ENCODE measurements at places on chromosomes 2 and 18. TPM values are rescaled to one million over a fixed set of nuclear protein-coding genes. Genes with fewer than 3 reads are reported as not detected.

DNA sequence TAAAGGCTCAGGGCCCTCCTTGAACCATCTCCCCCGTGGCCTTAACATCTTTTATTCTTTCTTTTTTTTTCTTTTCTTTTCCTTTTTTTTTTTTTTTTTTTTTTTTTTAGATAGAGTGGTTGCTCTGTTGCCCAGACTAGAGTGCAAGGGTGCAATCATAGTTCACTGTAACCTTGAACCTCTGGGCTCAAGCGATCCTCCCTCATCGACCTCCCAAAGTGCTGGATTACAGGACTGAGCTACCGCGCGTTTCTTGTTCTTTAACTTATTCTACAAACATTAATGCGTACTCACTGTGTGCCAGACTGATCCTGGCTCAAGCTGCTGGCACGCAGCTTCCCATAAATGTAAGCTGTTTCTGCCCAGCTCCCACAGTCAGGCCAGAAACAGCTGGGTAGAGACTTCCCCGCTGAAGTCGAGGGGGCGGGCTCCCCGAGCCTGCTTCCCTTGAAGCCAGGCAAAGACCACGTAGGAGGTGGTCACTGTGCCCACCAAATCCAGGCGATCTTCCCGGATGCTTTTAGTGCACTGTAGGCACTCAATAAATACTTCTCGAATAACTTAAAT lies 29.2 kb upstream of the ATP6V1B1 start:
- no peak for ATAC-seq

DNA sequence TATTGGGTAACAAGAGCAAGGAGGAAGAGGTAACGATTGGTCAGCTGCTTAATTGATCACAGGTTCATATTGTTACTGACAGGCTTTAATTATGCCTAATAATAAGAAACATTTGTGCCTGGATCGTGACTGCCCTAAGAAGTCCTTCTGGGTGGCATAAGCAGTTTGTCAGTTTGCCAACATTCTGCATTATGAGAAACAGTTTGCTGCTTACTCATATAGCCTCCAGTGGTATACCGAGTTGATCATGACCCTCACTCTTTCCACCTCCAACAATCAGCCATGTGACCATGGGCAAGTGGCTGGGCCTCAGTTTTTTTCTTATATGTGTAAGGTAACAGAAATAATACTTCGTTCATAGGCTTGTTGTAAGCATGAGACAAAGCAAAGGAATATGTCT lies 96.6 kb upstream of the CABLES1 start:
- no peak for ATAC-seq

DNA sequence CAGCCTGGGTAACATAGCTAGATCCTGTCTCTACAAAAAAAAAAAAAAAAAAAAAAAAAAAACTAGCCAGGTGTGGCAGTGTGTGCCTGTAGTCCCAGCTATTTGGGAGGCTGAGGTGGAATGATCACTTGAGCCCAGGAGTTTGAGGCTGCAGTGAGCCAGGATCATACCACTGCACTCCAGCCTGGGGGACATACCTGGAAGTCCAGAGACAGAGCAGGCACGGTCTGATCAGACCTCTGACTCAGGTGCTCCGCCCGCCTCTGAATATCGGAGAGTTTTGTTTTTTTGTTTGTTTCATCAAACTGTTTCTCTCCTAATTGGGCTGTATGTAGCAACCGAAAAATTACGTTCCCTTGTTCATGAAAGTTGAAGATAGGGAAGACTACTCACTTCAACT lies 49.2 kb downstream of the RASGRP3 start:
- ATAC-seq: no peak

- ATAC-seq: no peak
Observed at GRCh38 chr2:240155745-240156390, 15.4 kb upstream of the OTOS start.

GRCh38 chr2:140797718-140798117 lies 1333.1 kb downstream of the LRP1B start:
- ATAC-seq: no peak

GRCh38 chr2:71166812-71167211 lies 36.4 kb downstream of the MPHOSPH10 start:
- no peak for ATAC-seq

DNA sequence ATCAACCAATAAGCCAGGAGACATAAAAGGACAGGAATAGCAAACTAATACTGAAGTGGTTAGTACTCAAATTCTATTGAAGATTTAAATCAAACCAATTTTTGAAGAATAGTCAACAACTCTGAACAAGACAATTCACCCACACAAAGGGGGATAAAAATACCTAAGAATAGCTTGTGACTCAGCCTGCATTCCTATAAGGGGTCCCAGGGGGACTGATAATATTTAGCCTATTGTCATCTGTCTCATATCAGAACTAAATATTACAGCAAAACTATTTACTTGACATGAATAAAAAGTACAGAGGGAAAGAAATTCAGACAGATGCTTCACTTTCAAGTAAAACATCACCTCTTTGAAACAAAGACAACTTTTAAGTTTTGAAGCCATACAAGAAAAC lies 7.7 kb downstream of the ITSN2 start:
- no peak for ATAC-seq

DNA sequence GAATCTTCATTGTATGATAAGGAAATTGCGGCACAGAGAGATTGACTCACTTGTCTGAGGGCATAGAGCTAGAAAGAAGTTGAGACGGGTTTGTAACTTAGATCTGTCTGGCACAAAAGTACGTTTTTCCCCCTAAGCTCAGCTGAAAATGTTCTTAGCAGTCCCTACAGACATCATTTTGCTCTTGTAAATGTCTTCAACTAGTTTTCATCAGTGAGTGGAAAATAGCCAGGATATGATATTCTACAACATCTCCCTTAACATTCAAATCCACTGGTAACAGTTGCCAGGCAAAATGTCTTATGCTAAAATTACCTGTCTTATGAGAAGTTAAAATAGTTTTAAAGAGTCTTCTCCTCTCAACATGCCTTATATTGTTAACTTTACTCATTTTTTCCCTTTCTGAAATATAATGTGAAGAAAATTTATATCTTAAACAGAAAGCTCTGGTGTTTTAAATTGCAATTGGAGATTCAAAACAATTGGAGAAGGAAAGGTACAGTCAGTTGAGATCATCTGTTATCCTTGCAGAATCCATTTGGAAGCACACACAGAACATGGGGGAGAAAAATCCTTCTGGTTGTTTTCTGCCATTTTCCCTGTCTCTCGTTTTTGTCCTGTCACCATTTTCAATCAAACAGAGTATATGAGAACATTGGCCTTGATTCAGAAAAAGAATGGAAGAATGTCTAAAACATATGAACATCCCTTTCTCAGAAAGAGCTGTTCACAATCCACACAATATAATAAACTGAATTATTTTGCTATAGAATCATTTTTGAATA lies 255.0 kb downstream of the TRIB2 start:
- no peak for ATAC-seq

DNA sequence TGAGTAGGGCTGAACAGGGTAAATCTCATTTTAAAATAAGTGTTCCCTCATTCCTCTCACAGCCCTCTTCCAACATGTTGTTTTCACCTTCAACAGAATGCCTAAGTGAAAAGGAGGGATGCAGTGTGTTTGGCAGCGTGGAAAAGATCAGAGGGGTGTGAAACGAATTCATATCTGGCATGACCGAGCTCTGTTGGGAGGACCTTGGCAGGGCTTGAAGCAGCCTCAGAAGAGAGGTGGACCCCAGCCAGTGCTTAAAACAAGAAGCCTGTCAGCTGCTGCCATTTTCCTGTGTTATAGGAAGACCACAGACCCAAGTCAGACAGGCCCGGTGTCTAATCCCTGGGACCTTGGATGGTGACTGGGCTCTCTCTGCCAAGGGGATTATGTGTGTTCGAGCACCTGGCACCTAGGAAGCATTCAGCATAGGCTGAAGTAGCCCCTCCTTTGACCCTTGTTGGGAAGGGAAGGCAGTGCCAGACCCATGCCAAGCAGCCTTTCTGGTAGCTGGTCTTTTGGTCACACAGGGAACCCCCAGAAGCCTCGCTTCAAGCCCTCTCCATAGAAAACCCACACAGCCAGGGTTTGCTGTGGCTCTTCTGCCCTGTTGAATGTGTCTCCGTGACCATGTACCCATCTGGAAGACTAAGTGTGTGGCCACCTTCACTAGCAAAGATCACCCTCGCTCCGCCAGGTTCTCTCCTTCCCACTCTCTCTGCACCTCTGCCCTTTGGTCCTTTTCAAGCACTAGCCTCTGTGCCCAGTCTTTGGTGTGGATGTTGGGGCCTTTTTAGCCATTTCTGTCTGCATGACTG lies 87.5 kb upstream of the ST3GAL5 start:
- no peak for ATAC-seq

DNA sequence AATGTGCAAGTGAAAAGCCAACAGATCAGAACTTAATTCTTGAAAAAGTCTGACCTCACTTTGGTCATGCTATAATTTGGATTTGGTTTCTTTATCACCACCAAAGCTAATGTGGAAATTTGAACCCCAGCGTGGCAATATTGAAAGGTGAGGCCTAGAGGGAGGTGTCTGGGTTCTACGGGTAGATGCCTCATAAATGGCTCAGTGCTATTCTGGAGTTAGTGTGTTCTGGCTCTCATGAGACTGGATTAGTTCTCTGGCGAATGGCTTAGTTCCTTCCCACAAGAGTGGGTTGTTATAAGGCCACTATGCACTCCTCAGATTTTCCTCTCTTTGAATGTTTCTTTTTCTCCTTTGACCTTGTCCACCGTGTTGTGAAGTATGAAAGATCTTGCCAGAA lies 22.3 kb downstream of the ORC4 start:
- ATAC-seq: no peak

DNA sequence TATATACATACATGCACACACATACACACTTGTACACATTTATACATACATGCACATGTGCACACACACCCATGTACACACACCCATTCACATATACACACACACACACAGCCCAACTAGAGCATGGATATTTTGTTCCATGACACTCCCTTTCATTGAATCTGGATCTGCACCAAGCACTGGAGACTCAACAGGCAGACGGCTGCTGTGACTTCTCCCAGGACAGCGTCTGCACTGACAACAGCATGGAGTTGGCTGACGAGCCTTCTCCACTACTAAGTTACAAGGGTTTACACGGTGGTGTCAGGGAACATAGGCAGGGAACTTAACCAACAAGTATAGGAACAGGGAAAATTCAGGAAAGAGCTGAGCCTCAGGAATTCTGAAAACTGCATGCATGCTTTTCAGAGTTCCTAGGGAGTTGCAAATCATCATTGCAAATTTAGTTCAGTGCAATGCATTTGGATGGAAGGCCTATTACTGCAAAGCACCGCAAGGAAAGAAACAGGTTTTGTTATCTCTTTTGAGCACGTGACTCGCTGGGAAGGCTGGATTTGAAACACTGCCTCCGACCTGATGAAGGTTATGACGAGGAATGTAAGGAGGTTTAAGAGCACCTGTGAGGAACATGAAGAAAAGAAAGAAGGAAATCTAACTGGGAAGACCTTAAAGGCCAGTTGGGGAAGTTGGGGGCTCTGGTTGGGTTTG lies 35.9 kb downstream of the TMEM18 start:
- no peak for ATAC-seq

Gene APLF
- total RNA-seq: 3.6 TPM

Gene REG3G
- 3.3 TPM for total RNA-seq

Gene AMER3
- 11.7 TPM for total RNA-seq

Gene GPBAR1
- total RNA-seq: 0.83 TPM

Gene ERCC3
- total RNA-seq: 60.0 TPM

Gene ADGRF3
- total RNA-seq: 1.6 TPM

Gene SP5
- not detected for total RNA-seq

Gene ARHGAP15
- total RNA-seq: 0.33 TPM

Gene GCKR
- 0.66 TPM for total RNA-seq

Gene ATOH8
- total RNA-seq: 2.9 TPM

Gene CROCC2
- total RNA-seq: 0.29 TPM
